ENCODE measurements at places on chromosomes 1 and 21. TPM values are rescaled to one million over a fixed set of nuclear protein-coding genes. Genes with fewer than 3 reads are reported as not detected.

DNA sequence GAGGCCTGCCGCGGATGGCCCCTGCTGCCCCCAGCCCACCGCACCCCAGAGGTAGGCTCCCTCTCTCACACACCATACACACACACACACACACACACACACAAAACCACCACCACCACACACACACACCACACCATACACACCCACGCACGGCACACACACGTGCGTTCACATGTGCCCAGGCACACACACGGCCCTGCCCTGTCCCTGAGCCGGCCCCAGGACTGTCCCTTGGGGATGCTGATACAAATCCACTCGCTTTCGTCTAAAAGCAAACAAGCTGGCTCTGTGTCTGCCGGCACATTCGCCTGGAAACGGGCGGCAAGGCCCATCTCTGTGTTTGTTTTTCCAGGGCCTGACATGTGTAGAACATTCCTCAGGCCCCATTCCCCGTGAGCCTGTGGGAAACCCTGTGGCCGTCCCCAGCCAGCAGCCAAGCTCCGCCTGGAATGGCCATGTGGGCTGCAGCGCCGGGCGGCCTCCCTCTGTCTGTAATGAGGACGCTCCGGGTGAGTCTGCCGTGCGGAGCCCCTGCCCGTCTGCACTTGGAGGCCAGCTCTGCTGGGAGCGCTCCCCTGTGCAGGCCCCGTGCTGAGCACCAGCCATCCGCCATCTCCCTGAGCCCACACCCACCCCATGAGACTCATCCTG is 67.4 kb downstream of the DMRTB1 start:
- no peak for DNase-seq

DNA sequence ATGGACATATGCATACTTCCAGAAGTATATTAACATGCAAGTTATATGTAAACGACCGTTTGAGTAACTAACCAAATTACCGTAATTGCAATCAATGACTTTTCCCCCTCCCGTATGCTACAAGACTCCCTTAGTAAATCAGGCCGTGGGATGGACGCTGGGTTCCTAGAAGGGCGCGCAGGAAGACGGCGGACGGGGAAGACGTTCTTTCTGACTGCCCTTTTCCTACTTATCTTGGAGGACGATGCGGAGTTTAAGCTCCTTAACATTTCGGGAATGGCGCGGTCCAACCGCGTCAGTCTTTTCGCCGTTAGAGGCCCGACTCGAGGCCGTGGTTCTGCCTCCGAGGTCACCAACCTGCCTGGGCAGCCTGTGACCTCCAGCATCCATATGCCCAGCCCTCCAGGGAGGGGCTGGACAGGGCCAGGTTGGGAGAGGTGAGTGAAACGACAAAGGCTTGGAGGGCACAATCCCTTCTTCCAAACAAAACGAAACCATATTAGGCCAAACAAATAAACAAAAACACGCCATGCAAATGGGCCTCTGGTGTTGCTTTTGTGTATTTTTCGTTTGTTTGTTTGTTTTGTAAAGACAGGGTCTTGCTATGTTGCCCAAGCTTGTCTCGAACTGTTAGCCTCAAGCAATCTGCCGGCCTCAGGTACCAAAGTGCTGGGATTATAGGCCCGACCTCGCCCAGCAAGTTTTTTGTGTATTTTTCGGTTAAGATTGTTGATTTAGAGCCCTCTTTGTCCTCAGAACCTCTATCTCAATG is 873 bp upstream of the PI4KB start:
- DNase-seq, result peak; percentile 55

GRCh38 chr1:85451236-85451830 is 13.6 kb downstream of the DDAH1 start:
- no peak for DNase-seq

- no peak for DNase-seq
Observed at GRCh38 chr1:110161165-110161564, 10.9 kb downstream of the SLC6A17 start.

DNA sequence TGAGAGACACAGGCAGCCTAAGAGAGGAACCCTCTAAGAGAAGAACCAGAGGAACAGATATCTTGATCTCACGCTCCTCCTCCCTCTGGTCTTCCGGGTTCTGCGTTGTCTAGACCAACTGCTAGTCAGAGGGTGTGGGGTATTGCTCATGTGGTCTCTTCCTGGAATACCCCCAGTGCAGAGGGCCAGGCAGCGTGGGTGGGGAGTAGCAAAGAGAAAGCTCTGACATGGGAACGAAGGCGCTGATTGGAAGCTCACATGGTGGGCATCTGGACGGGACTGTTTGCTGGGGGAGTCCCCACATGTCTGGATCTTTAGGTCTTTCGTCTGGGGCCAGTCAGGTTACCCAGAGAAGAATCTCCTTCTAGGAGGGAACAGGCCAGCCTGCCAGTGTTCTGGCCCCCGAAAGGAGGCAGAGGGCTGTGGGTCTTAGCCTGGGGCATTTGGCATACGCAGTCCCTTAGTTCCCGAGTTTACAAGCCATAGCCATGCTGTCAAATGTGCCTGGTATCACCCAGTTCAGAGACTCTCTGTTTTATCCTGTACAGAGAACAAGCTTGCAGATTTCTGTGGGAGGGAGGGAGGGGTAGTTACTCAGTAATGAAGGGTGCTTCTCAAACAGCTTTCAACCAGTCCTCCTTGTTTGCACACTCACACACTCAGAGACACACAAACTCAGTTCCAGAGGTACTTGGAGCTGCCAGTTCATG is 18.3 kb upstream of the IL6R start:
- DNase-seq, result no peak

DNA sequence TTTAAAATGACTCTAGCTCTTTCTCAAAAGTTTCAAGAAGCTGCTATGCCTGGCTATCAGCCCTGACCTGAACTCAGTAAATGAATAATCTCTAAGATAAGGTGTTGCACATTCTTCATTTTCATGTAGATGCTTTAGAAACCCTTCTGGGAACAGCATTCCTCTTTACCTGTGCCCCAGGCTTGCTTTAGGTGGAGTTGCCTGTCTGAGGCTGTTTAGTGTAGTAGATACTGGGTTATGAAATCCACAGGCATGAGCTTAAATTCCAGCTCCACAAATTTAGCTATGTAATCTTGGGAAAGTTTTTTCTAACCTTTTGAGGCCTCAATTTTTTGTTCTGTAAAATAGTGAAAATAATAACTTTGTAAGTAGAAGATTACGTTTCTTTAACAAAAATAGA is 41.6 kb downstream of the ATP6V1G3 start:
- DNase-seq, result no peak

DNA sequence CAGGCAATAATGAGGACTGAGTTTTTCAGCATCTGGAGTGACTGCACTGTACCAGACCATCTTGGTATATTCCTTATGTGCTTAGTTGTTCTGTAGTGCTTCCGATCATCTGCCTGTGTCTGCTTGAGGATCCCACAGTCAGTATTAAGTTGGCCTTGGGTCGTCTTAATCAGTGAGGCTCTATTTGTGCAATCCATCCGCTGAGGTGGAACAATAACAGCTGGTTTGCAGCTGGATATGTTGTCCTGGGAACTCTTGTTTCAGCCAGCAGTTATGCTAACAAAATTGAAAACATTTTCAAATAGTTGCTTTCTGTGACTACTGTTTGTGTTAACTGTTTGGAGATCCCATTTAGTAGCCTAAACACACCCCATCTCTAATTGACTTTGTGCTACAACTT is 73.7 kb downstream of the LAMC1 start:
- DNase-seq, result no peak

GRCh38 chr1:25619101-25619890 is 2.7 kb downstream of the MAN1C1 start:
- DNase-seq, result peak; percentile 45

DNA sequence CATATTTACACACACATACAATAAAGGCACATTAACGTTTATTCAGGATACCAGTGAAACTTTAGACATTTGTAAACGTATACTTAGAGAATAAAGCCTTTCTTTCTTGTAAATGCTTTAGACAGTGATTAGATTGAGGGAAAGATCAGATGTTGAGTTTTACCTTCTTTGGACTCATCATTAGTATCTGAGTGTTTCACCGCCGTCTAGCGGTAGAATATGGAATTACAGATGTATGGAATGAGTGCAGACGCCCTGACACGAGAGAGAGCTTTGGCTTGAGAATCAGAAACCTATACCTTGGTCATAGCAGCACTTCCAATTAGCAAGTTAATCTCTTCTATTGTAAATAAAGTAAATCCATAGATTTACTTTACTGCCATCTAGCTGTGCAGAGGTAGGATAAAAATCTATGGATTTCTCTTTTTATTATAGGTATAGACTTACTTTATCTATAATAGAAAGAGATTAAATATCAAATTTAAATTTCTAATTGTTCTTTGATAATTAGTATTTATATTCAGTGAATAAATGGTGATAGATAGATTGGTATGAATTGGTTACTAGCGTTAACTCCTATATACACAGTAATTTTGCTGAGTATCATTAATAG is 12.6 kb downstream of the FLG2 start:
- DNase-seq, result no peak

GRCh38 chr1:26838474-26839338 is 12.2 kb downstream of the ZDHHC18 start:
- no peak for DNase-seq

DNA sequence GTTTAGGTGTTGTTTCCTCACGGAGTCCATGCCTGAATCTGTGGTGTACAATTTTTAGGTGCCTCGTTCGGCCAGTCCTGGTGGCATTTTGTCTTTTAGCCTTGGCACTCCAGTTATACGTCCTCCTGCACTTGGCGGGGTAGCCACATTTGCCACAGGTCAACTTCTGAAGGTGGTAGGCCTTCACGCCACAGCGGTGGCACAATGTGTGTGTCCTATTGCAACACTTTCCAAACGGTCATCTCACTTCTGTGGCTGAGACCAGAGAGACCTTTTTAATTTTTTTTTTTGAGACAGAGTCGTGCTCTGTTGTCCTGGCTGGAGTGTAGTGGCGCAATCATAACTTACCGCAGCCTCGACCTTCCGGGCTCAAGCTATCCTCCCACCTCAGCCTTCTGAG is 49.1 kb downstream of the CAMTA1 start:
- DNase-seq, result no peak

- DNase-seq, result no peak
Observed at GRCh38 chr1:208007938-208008342, 97.0 kb upstream of the CD34 start.

DNA sequence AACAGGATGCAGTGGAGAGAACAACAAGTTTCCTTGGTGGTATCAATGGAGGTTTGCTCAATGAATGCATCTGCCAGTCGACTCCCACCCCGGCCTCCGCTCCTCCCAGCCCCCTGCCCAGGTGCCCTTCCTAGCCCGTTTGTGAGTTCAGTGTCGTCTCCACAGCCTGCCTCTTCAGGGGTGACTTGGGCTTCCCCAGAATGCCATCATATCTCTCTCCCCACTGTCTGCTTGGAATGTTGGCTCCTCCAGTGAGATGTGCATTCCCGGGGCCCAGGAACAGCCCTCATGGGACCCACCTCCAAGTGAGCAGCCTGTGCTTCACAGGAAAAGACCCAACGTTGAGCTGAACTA is 30.5 kb downstream of the MATN1 start:
- DNase-seq, result no peak

- DNase-seq, result no peak
Observed at GRCh38 chr1:110007046-110007830, 22.7 kb downstream of the AHCYL1 start.

DNA sequence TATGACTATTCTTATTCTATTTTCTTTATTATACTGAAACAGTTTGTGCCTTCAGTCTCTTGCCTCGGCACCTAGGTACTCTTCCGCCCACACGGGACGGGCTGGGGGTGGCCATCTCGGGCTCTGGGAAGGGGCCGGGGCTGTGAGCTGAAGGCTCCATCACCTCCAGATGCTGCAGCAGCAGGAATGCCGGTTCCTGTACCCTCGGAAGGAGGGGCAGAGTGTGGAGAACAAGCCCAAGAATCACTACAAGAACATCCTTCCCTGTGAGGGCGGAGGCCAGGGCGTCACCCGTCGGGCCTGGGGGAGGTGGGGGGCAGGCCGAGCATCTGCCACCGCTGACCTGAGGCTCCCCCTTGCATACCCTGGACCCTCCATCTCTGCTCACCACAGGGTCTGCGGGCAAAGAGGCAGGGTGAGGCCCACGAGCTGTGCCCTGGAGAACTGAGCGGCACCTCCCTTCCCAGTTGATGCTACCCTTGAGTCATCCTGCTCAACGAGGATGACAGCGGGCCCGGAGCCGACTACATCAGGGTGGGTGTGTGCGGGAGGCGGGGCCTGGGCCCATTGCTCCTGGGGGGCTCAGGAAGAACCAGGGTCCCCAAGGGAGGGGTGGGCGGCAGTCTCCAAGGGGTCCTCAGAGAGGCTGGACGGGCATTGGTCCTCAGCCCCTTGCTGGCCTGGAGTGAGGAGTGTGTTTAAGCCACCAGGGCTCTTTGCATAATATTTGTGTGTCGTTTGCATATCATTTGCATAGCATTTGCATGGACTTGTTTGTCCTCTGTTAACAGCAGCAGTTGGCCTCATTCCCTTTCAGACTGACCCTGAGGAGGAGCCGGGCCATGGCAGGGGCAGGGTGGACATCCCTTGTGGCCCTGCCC is 7.5 kb downstream of the RNF223 start:
- DNase-seq, result no peak

DNA sequence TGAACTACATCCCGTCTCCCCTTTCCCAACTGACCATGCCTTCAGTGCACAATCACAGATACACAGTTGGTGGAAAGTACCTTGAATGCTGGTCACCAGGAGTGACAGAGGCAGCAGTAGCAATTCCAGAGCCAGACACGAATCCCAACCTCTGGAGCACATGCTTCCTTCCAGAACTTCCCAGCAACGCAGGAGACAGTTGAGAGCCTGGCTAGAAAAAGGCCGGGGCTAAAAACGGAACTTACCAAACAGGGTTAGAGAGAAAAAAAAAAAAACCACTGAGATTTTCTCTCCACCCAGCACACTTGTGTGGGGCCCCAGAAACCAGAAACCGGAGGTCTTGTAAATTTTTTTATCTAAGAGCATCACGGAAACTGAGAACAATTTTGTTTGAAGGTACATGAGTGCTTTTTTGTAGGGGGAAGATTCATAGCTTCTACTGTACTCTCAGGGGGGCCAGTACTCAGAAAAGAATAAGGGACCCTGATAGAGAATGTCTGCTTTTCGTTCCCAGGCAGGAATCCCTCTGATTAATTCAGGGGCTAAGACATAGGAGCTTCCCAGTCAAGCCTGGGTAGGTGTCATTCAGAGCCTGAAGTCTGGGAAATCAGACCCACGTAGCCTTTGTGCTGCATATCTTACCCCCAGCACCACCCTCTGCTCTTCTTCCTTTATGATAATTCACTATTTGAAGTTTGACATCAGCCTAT is at the start of gene CD48:
Gene CD48 (minus strand): TSS at position 221 of the 710 bp plus-strand sequence. CDS start 59 bp downstream, at position 162.
- no peak for DNase-seq

PCAT6 gene
- total RNA-seq, result not detected

ASB17 gene
- not detected for total RNA-seq

ETV3L gene
- total RNA-seq, result not detected

NPR1 gene
- total RNA-seq, result 0.16 TPM

PRAMEF17 gene
- total RNA-seq, result not detected

F5 gene
- total RNA-seq, result under 0.01 TPM

KCNK2 gene
- total RNA-seq, result 91.9 TPM

DMBX1 gene
- not detected for total RNA-seq

CDA gene
- not detected for total RNA-seq

POFUT2 gene
- 9.8 TPM for total RNA-seq

GJA5 gene
- 1.4 TPM for total RNA-seq
